ENCODE measurements at places on chromosomes 11 and 22.

GRCh38 chr11:121596195-121597155 lies 143.7 kb upstream of the SORL1-AS1 start:
- DNase-seq = peak; percentile 53

GRCh38 chr22:49799431-49800075 lies 28.1 kb downstream of the BRD1 start:
- no peak for DNase-seq

GRCh38 chr11:119615003-119615881 lies 113.8 kb downstream of the NECTIN1 start:
- no peak for DNase-seq

- no peak for DNase-seq
Measured at GRCh38 chr11:70466596-70466995, 68.3 kb downstream of the CTTN start.

DNA sequence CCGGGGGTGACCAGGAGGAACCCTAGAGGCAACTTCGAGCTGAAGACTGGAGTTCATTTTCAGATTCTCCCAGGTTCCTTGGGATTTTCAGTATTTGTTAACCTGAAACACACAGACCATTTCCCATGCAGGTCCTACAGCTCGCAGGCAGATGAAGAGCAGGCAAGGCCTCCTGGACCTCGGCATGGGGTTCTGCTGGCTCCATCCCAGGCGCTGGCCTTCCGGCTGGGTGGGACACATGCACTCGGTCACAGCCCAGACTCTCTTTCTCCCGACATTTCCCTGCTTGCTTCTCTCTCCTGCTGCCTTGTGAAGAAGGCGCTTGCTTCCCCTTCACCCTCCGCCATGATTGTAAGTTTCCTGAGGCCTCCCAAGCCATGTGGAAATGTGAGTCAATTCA lies 15.4 kb upstream of the TTLL12 start:
- DNase-seq = no peak

DNA sequence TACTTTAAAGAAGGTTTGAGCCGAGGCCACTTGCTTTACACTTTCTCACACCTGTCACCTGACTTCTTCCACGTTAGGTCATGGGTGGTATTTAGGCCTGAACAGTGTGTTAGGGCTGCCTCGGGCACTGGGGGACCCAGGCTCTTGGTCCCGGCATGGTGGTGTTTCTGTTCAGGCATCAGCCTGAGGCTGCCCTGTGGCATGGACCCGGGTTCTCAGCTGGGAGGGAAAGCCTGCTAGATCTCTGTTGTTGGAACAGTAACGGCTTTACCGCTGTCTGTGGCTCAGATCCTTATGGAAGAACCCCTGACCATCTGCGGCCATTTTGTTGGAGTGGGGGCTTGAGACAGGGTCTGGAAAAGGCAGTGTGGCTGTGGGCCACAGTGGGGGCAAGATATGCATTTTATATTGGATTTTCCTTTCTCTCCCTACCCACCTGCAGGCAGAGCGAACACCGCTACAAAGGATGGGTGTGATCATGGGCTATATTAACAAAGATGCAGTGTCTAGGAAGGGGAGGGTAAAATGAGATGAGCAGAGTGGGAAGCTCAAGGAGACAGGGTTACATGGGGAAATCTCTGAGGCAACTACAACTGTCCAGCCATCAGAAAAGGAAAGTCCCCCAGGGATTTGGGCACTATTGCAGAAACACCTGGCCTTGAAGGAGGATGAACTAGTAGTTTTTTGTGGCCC lies 1.6 kb upstream of the KCNJ11 start:
- DNase-seq = no peak

DNA sequence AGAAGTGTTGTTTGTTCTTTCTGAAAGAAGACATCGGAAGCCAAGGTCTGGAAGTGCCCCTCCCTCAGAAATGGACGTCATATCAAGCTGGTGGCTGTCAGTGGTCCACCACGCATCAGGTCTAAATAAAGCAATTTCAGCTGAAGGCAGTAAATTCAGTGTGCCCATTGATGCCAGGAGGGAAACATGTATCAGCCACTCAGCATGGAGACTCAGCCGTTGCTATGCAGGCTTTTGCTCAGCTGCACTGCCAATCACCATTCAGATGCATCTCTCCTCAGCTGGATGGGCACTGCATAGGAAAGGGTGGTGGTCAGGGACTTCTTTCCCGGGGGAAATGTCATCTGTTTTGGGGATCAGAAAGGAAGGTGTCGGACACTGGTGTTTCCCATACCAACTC lies 878.2 kb downstream of the NTM start:
- no peak for DNase-seq

DNA sequence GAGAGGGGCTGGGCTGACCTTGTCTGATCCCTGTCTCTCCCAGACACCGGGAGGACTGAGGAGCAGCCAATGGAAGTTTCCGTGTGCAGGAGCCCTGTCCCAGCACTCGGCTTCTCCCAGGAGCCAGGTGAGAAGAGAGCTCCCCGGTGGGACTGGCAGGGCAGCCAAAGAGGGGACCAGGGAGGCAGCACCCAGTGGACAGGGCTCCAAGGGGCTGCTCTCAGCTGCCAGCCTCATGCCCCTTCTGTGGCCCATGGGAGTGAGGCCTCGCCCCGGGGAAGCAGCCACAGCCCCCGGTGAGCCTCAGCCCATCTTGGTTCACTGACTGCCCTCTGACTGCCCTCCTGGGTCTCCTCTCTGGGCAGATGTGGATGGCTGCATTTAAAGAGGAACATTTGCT lies 6.8 kb downstream of the SCO2 start:
- no peak for DNase-seq

DNA sequence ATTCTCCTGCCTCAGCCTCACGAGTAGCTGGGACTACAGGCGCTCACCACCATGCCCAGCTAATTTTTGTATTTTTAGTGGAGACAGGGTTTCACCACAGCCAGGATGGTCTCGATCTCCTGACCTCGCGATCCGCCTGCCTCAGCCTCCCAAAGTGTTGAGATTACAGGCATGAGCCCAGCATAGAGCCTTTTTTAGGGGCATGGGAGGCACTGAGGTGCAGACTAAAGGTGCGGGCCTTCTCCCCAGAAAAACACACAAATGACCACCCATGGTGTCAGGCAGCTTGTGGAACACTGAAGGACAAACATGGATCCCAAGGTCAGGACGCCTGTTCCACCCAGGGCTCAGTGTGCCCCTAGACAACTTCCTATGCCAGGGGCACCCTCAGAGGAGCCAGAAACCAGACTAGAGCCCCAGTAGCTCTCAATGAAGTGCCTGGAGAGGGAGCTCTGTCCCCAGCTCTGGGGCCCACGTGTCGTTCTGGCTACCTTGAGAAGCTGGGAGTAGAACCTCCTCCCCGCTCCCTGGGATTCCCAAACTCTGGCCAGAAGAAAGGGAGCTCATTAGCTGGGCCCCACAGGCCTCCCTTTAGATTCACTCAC lies 21.2 kb upstream of the CD5 start:
- DNase-seq = no peak

DNA sequence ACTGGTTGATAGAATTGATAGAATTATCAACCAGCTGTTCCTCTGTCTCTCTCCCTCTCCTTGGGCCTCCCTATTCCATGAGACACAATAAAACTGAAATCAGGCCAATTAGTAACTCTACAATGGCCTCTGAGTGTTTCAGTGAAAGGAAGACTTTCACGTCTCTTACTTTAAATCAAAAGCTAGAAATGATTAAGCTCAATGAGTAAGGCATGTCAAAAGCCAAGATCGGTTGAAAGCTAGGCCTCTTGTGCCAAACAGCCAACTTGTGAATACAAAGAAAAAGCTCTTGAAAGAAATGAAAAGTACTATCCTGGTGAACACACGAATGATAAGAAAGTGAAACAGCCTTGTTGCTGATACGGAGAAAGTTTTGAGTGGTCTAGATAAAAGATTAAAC lies 16.6 kb downstream of the PIH1D2 start:
- no peak for DNase-seq

DNA sequence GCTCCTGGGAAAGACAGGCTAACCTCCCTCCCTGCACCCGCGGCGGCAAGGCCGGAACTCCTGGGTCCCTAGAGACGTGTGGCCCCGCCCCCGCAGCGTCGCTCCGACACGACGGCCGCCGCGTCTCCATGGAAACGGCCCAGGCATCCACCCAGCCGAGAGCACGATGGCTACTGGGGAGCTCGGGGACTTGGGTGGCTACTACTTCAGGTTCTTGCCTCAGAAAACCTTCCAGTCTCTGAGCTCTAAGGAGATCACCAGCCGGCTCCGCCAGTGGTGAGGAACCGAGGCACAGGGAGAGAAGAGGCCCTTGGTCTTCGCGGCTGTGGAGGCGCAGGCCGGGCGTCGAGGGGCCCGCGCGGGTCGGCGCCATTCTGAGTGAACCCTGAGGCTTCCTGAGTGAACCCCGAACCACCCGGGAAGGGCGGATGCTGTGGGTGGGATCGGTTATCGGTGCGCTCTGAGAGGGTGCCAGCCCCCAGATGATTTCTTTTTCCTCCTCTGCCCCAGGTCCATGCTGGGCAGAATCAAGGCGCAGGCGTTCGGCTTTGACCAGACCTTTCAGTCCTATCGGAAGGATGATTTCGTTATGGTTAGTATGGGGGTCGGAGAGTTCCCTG lies at the start of gene CFAP300:
Gene CFAP300 (plus strand): TSS at position 133 of the 620 bp plus-strand sequence. CDS start 34 bp downstream, at position 167.
- peak; percentile 52 for DNase-seq

- no peak for DNase-seq
Measured at GRCh38 chr22:43013355-43014315, 1.3 kb downstream of the PACSIN2 start.

GRCh38 chr22:35749808-35750207 lies 32.1 kb downstream of the APOL5 start:
- DNase-seq = no peak

DNA sequence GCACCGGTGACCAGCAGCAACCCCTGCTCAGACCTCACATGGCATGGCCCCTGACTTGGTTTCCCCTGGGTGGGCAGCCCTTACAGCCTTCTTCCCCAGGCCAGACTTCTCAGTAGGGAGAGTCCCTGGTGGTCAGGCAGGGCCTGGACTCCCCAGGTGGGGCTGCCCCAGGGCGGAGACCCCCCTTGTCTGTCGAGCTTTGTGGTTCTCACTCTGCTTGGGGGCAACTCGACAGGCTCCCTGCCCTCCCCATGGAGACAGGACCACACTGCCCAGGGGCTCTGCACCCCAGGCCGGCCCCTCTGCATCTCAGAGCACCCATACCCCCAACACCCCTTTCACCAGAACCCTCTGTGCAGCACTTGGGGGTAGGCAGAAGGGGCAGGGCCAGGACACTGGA lies 87.7 kb downstream of the MORC2 start:
- DNase-seq = no peak

DNA sequence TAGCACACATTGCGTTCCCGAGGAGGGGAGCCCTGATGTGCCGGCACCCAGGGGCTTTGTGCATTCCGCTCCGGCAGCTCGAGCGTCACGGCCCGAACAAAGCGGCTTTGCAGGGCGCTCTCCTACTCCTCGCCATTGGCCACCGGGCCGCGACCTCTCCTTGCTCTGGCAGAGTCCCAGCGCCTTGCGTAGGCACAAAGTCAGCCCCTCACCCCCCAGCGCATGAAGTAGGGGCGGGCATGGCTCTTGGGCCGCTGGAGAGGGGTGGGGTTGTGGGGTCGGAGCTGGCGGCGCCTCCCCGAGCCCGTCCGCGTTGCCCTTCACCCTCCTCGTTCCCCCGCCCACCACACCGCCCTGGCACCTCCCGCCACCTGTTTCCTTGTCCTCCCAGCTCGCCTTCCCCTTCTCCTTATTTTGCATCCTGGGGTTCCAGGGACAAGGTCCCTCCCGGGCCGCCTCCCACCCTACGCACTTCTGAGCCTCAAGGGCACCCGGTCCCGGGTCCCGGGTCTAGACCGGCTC lies 753 bp upstream of the PPARA start:
- no peak for DNase-seq

GRCh38 chr11:134032043-134032442 lies 36.8 kb upstream of the JAM3 start:
- no peak for DNase-seq

- no peak for DNase-seq
Measured at GRCh38 chr11:17976651-17977050, 36.2 kb downstream of the SERGEF start.

GRCh38 chr11:69433741-69434140 lies 47.7 kb upstream of the LINC01488 start:
- DNase-seq = no peak

DNA sequence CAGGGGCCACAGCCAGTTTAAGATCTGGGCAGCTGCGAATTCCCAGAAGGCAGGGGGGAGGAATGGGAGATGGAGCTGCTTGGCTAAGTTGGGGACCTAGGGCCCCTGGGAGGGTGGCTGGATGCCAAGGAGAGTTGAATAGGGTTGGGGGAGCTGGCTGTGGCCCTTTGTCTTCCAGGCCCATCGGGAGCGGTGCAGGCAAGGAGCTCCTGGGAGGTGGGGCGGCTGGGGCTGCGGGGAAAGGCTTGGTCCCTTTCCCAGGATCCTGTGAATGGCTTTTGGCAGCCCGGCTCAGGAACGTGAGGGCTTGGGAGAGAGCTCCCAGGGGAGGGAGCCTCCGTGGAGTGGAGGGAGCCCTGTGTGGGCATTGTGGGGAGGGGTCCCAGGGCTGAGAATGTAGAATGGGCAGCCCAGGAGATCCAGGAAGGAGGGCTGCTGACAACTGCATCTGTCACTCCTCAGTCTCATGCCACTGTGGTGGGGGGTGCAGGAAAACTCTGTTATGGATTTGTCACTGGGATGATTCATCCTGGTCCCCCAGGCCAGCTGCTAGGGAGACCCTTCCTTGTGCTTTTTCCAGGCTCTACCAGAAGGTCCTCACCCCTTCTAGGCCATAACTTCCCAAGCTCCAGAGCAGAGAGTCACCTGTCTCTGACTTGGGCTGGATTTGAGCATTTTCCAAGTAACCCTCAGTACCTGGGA lies 6.0 kb downstream of the FREY1 start:
- no peak for DNase-seq

GRCh38 chr22:43313244-43313889 lies 29.8 kb downstream of the SCUBE1 start:
- peak; percentile 11 for DNase-seq

DNA sequence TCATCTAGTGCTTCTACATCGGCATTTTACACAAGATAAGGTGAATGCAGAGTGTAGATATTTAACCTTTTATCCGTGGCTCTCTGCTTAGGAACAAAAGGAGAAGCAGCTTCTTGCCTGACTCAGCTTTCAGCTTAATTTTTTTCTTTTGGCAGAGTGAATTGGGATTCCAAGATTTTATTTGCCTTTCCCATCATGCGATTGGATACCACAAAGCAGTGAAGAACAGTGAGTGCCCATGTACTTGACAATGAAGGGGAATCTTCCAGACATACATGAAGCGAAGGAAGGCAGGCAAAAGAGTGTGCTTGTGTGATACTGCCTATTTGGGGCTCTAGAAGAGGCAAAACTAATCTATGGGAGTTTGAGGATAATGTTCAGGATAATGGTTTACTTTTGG lies 17.0 kb upstream of the CHKA start:
- DNase-seq = no peak

GRCh38 chr11:24664399-24664798 lies 167.5 kb downstream of the LUZP2 start:
- DNase-seq = no peak

DNA sequence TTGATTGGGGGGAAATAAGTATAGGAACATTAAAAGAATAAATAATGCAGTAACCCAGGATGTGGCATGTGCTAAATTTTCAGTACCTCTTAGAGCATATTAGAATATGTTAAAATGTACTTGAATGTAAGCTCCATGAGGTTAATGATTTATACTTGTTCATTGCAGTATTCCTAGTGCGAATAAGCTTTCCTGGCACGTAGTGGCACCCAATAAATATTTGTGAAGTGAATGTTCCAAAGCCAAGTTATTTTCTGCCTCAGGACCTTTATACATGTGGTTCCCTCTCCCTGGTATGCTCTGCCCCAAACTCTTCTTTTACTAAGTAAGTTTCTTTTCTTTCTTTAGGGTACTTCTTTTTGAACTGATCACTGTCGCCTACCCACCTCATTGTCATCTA lies 118.8 kb downstream of the DBX1 start:
- DNase-seq = no peak
